ENCODE measurements at places on chromosomes 7 and 10.
A peak's percentile ranks its signal among the peaks of the same experiment; 100 is the strongest.

GRCh38 chr7:151420144-151420543 is 10.3 kb upstream of the WDR86 start:
- DNase-seq, result no peak

DNA sequence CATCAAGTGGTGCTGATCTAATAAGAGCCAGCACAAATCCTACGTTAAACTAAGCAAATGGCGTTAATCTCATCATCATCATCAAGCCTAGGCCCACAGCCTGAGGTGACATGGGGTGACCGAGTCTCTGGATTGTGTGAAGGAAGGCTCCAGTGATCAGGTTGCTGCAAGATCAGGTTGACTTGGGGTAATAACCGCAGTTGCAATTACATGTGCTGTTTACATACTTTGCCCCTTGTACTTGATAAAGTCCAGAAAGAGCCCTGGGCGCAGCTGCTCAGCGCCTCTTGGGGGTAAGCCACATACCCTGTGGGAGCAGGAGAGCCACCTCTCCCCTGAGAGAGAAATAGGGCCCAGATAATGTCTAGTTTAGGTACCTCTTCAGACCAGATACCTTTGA is 228.1 kb downstream of the WDR11 start:
- no peak for DNase-seq

DNA sequence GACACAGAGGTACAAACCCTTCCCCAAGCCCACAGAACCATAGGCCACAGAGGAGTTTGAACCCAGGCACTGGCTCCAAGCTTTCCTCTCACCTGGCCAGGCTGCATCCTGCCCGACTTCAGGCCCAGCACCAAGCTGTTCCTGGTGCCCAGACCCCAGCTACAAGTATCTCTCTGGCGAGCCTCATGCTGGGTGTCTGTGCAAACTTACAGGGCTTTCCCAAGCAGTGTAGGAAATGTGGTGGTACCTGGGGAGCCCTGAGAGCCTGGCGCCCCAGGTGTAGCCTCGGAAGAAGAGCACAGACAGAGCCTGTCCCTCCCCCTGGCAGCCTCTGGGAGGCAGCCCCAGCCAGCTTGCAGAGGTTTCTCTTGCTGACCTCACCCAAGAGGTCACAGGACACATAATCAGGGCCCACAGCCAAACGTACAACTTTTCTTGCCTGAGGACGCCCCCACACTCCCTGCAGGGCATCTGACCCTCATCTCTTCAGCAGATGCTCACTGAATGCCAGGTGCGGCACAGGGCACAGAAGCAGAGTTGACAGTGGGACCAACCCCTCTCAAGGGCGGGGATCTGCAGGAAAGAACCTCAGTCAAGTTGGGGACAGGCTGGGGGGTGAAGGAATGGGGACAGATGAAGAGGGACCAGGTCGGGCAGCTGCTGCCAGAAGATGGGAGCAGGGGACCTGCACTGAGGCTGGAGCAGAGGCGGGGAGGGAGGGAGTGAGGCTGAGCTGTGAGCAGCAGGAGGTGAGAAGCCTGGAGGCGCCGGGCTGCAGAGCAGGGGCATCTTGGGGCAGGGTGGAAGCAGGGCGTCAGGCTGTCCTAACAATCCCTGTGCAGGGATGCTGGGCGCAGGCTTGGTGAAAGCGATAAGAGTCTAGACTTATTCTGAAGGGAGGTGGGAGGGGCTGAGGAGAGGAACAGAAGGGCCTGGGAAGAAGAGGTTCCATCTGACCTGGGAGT is 16.3 kb upstream of the MYL7 start:
- no peak for DNase-seq

GRCh38 chr10:76444034-76444800 is 1012.8 kb downstream of the LRMDA start:
- DNase-seq, result peak; percentile 38

GRCh38 chr7:137771679-137772078 is 75.1 kb downstream of the DGKI start:
- DNase-seq, result peak; percentile 69

DNA sequence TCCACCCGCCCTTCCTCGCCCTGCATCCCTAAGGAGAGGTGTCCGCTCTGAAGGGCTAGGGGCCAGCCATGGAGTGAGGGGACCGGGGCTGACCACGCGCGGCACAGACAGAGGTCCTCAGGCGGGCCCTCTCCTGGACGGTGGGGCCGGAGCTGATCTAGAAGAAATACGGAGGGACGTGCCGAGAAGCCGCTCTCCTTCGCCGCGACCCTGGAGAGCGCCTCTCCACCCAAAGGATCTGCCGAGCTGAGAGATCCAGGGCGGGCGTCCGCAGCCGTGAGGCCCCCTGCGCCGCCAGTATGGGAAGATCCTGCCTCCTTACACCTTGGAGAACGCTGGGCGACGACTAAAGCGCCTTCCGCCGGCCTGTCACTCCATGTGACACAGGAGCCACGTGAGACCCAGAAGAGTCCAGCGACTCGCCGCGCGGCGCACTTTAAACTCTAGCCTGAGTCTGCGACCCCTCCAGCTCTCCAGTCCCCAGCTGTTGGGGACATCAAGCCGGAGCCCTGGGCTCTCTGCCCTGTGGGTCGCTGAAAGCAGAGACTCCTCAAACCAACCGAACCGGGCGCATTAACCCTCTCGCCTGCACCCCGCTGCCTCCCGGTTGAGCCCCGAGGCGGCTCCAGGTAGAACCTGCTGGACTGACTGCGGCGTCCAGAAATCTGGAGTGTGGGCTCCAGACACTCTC is 1.5 kb upstream of the SFMBT2 start:
- DNase-seq, result no peak

GRCh38 chr7:157699357-157700013 is 362.7 kb downstream of the DNAJB6 start:
- no peak for DNase-seq

- no peak for DNase-seq
Observed at GRCh38 chr7:45241339-45242109, 83.9 kb downstream of the RAMP3 start.

DNA sequence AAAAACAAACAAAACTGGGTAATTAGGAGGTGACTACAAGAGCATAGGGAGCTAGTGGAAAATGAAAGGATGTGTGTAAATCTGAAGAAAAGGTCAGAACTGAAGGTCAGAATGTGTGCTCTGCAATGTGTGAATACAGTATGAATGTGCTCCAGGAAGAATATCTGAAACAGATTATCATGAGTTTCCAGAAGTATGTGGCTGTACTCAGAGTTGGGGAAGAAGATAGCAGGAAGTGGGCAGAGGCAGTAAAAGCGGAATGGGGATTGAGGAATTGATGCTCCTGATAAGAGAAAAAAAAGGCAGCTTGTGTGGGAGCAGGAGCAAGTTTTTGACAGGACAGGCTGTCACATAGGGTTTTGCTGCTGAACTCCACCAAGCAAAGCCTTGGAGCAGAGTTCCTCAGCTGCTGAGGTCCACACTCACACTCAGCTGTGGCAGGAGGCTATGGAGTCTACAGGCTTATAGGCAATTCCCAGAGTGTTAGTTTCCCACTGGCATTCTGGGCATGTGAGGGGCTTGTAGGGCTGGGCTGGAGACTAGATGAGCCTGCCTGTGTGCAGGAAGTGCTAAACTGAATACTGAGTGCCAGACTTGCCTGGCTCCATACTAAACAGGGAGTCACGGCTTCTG is 22.9 kb downstream of the H2AZ2 start:
- DNase-seq, result peak; percentile 66

- DNase-seq, result no peak
Observed at GRCh38 chr7:5621776-5622175, 159.7 kb downstream of the RNF216 start.

DNA sequence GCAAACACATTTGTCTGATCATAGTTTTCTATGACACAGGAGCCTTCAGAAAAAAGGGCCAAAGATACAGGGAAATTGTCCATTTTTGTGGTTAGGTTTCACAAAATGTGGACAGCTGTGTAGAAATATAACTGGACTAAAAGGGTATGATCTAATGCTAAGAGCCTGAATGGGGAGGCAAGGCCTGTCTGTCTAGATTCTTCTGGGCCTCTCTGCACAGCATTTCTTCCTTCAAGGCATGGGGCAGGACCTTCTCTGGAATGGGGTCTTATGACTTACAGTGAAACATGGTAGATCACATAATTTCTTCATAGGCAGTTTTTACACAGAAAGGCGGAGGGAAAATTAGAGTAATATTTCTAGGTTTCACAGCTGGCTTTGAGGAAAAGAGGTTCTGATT is 795.7 kb downstream of the GRID1 start:
- no peak for DNase-seq

- DNase-seq, result peak; percentile 93
Observed at GRCh38 chr7:47435889-47436312, 146.0 kb downstream of the TNS3 start.

GRCh38 chr10:88676283-88677060 is 12.2 kb downstream of the LIPF start:
- no peak for DNase-seq

- DNase-seq, result no peak
Observed at GRCh38 chr10:99341860-99342490, 12.8 kb downstream of the CNNM1 start.

DNA sequence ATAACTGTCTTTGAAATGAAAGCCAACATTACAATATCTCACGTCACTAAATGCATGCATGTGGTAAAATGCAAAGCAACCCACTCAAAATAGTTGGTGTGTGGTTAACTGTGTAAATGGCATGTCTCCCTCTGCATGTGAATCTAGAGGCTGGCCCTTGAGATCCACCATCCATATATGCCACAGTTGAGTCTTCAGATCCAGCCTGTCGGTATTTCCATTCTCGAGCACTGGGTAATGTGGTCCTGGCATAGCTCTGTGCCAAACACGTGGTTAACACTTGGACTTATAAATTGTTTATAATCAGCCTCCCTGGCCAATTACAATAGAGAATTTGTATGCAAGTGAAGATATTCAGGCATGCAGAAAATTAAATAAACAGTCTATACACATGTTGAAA is 90.3 kb downstream of the LYZL1 start:
- DNase-seq, result no peak

- DNase-seq, result no peak
Observed at GRCh38 chr10:93604146-93604545, 3.1 kb upstream of the RBP4 start.

- no peak for DNase-seq
Observed at GRCh38 chr7:128303643-128304042, 40.1 kb downstream of the RBM28 start.

GRCh38 chr7:78703391-78703790 is 750.1 kb downstream of the MAGI2 start:
- DNase-seq, result no peak

DNA sequence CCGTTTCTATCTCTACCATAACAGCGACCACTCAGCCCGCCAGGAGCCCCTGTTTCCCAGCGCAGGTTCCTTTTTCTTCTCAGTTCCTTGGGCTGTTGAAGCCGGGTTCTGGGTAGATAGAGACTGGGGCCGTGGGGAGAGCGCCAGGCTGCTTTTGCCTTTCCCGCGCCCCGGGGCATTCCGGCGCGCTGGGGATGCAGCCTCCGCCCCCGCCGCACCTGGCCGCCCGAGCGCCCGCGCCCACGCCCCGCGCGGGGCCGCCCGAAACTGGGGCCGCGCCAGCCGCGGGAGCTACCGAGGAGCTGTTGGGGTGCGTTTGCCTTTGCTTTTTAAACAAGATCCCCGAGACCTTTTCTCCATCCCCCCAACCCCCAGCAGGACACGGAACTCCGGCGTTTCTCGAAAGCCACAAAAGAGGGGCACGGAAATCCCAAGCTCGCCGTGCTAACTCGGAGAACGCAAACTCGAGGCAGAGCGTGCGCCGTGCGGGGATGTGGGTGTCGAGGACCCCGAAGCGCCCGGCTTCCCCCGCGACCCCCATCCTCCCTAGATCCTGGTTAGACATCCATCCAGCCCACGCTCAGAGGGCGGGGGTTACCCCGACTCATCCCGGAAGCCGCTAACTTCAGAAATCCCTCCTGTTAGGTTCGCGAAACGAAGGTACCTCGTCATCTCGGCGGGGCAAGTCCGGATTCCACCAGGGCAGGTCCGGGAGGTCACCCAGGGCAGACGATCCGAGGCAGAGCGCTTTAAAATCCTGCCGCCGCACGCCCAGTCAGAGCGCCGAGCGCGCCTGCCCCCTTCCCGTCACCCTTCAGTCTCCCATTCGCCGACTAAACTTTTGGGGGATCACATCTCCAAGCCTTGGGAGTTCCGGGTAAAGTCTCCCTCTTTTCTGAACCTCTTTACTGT is 1.0 kb downstream of the GRM8 start:
- DNase-seq, result no peak

DNA sequence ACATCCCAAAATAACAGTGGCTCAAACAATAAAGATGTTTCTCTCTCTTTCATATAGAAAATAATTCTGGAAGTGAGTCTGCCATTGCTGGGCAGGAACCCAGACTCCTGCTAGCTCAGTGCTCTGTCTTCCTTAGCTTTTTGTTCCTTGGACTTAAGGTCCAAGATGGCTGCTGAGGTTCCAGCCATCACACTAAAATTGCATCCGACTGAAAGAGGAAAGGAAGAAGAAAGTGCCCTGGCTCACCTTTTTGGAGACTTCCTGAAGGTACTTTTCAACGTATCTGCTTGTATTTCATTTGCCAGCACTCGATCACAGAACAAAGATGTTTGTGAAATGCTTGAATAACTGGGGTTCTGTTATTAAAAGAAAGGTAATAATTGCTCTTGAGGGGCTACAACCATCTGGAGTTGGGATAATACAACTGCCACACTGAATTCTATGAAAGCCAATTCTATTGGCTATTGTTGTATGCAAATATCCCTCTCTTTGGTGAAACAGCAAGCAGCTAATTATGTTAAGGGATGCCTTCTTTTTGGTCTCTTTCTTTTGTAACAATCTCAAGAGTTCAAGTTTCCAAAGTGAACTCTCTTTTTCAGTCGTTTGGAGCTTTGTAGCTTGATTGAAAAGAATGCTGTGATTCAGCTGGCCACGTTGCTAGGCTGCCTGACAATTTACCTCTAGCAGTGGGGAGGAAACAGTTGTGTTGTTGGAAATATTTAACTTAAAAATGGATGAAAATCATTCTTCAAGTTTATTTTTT is 83.9 kb downstream of the BAMBI start:
- DNase-seq, result peak; percentile 63

- DNase-seq, result no peak
Observed at GRCh38 chr10:42984035-42984610, 92.7 kb upstream of the RET start.

- DNase-seq, result no peak
Observed at GRCh38 chr7:44324481-44325200, 753 bp downstream of the CAMK2B start.

GRCh38 chr7:123748171-123748733 is 551 bp downstream of the WASL start:
- DNase-seq, result peak; percentile 47

DNA sequence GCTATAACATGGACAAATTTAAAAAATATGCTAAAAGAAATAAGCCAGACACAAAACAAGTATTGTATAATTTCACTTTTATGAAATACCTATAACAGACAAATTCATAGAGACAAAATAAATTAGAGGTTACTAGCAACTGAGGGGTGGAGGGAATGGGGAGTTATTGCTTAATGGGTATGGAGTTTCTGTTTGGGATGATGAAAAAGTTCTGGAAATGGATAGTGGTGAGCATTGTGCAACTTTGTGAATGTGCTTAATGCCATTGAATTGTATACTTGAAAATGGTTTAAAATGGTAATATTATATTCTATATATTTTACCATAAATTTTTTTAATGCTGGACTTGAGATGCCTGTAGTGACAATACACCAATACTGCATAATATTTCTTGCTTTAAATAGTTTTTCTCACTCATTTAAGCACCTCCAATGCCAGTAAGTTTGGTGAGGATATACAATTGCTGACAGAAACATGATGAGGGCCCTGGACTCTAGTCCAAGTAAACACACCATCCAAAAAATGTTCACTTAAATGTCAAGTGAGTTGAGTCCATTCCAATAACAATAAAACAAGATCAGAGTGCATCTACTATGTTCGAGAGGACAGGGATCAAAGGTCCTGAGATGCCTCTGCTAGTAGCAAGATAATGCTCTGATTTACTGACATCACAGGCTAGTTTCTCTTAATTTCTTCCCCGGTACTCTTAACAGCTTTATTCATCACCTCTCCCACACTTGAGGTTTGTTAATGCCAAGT is 71.9 kb downstream of the NT5C2 start:
- DNase-seq, result no peak
